COLO829 (cell line): ENCODE measurements at places on chromosomes 4 and X.

DNA sequence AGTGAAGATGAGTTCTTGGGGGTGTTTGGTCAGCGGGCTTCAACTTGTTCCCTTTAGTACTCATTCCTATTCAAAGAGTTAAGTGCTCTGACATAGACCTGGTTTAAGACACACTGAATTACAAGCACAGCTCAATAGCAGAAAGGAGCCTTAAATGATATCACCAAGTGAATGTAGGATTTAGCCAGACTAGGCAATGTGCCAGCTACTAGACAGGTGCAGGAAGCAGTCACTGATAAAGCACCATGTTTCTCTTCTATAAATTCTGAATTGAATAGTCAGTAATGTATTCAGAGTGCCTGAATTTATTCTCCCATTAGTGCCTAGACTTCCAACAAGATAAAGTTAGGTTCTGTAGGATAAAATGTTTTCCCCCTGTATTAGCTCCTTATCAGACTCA is 63.6 kb downstream of the ASB9 start:
- no peak for DNase-seq

GRCh38 chr4:126838941-126839679 is 793.6 kb upstream of the INTU start:
- peak; percentile 11 for DNase-seq

GRCh38 chr4:23999714-24000469 is 110.0 kb upstream of the PPARGC1A start:
- DNase-seq, result no peak

- no peak for DNase-seq
Measured at GRCh38 chr4:153023139-153023538, 87.0 kb downstream of the FHDC1 start.

DNA sequence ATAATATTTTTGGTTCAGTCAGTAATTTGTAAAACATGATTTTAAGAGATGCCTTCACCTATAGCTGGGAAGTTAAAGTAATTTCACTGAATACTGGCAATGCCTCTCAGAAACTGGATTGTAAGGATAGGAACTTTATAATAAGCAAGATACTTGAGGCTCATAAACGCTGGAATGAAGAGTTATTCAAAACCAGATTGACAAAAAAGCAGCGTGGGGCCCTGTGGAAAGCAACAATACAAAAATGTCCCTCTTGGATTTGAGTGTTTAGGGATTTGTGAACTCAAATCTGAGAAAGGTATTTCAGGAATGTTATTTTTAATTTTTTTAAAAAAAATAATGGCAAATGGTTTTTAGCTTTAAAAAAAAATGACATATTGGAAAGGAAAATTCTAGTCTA is 94.6 kb downstream of the ANK2 start:
- DNase-seq, result no peak

DNA sequence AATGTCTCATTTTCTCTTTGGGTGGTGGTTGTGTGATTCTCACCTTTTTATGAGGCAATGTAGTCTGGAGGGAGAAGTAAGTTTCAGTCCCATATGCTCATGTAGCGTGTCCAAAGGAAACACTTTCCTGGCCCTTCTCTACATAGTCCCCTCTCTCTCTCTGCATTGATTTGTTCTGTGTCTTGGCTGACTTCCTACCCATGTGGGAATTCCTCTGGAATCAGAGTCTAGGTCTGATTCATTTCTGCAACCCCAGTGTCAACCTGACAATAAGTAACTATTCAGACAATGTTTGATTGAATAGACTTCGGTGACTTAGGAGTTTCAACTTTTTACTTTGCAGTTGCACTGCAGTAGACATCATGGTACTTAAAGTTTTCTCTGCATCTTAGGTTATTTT is 2.7 kb upstream of the ALAS2 start:
- no peak for DNase-seq

GRCh38 chr4:189090174-189090814 is 850.4 kb upstream of the FRG1 start:
- DNase-seq, result no peak

DNA sequence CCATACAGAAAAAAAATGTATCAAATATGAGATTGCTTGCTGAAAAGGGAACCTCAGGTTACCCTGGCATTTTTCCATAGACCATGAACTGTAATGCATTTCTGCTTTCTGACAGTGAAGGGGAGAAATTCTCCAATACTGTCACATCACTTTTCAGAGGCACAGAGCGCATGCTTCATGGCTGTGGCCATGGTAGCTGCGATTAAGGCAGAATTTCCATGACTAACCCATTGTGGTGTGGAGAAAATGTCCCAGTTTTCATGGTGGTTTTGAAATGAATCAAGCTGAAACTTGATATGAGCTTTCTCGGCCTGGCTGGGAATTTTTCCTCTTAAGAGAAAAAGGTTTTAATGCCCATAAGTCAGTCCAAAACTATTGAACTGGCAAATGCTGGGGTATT is 39.5 kb upstream of the MAP3K15 start:
- DNase-seq, result no peak

DNA sequence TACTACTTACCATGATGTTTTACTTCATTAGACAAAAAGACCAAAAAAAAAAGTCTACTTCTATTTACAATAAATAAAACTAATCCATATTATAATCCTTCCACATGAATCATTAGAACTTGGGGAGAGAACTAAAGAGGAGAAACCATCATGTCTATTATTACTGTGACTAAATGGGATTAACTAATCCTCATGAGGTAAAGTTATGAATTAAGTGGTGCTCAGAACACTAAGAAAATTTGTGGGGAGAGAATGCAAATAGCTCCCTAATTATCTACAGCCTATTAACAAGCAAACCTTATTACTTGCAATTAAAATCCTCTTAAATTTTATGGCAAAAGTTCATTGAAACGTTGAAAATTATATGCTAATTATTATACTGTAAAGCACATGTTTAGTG is 68.8 kb downstream of the MAB21L2 start:
- no peak for DNase-seq

GRCh38 chr4:125489952-125490690 is 175.4 kb downstream of the FAT4 start:
- DNase-seq, result no peak

DNA sequence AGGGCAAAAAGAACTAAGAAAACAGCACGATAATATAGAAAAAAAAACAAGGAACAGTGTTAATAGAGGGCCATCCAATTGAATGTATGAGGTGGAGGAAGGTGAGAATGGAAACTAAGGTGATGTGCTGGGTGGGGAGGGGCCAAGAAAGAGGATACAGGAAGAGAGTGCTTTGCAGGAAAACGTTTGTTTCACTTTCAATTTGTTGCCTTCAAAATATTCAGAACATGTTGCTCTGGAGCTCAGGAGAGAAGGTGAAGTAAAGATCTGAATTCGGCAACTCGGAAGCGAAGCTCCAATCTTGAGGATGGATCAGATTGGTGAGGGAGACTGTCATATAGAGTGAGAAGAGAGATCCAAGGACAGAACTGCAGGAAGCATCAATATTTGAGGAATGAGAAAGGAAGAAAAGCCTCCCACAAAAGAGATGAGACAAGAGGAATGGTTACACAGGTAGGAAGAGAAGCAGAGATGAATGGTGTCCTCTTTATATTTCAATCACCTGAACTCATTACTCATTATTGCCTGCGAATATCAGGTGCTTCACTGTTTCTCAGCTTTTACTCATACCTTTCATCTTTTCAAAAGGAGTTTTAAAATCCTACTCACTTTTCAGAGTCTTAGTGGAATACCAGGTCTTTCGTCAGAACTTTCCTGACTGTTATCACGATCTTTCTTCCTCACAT is 14.7 kb upstream of the SEC24D start:
- DNase-seq, result no peak

DNA sequence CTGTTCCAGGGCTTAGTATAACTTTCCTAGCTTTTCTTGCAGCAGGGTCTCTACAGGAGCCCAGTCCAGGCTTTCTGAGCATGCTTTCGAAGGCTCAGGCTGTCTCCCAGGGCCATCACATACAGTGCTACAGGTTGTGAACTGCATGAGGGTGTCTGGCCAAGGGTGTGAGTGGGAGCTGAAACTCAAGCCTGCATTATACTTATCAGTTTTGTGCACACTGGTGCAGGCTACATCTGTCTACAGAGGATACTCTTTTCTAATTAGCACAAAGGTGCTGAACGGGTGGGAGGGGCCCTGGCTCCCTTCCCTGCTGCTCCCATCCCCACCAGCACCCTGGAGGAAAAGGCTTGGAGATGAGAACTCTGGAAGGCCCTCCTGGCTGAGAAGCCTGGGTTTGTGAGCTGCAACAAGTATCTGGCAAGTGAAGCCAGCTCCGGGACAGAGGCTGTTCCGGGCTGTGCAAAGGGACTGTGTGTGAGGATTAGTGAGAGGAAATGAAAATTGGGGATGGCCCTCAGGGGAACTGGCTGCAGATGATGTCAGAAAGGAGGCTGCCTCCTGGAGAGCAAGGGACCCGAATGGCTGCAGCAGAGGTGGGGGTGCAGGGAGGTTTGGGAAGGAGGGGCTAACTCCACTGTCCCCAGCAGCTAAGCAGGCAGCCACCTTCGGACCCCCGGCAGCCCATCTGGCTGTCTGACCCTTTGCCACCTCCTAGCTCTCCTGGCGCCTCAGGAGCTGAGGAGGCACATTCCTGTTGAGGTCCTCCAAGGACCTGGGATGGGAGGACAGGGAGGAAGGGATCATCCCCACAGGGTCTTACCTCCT is 68.5 kb downstream of the EFNB1 start:
- no peak for DNase-seq

DNA sequence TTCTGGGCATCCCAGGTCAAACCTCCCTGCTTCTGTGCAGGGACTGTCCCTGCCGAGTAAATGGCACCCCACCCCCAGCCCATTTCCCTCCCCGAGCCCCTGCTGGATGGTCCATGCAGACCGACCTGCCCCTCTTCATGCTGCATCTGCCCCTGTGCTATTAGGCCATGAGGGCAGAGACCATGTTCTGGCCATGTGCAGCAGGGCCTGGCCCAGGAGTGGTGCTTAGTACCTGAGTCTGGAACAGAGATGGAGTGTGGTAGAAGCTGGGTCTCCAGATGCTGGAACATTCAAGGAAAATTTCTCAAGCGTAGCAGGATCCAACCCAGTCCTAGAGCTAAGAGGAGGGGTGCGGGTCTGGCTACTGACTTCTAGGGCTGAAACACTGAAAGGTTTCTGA is 15.3 kb upstream of the UBA1 start:
- no peak for DNase-seq

DNA sequence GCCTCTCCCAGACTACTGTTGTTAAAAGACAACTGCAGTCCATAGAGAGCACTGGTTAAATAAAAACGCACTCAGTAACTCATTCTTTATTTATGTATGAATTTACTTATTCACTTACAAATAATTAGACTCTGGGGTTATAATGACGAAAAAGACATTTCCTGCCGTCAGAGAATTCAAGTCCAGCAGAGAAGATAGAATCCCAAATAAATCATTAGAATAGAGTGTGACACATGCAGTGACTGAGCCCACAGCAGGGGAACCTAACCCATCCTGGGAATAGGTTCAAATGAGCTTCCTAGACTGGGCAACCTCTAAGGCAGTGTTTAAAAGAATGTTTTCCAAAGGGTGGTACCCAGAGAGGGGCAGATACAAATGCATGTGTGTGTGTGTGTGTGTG is 53.9 kb downstream of the FGFBP1 start:
- DNase-seq, result no peak

GRCh38 chr4:55216863-55217635 is 91.7 kb upstream of the KDR start:
- no peak for DNase-seq

- DNase-seq, result no peak
Measured at GRCh38 chr4:159105761-159106243, 2.9 kb downstream of the RAPGEF2 start.

DNA sequence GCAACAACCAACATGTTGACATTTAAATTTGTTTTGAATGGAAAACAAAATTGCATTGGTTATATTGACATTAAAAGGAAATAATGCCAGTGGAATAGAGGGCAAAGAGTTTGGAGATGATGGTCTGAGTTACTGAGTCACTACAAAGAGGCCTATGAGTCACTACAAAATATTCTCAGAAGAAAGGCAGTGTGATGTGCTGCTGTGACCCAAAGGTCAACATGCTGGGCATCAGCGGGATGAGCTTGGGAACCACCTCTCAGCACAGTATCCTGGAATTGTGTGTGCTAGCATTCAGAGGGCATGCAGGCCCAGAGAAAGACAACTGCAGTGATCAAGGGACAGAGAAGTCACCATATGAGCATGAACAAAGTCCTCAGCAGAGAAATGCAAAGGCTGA is 2.8 kb downstream of the CMC4 start:
- DNase-seq, result peak; percentile 54

DNA sequence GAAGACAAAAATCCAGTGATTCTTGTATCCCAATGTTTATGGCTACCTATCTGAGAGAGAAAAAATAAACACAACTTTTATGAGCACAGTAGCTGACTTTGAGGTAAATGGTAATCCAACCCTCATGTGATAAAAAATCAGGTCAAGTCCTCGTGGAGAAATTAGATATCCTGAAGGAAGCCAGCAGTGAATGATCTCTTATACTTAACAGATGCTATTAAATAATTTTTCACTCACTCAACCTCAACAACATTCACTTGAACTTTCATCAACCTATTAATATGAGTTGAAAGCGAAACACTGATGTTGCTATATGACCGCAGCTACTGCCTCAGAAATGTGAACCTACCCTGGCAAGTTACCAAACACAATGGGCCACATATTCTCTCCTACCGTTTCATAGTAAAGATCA is 105.4 kb downstream of the GPC3 start:
- DNase-seq, result no peak
